T47D (cell line): ENCODE measurements at places on chromosomes 12 and 14.

GRCh38 chr12:27332714-27333402 is at the start of gene BMAL2:
Gene BMAL2, plus strand, starts transcription at chr12:27332836. Its CDS starts 237 bp downstream, at chr12:27333073.
- peak; percentile 53 for DNase-seq

- DNase-seq, result no peak
Measured at GRCh38 chr14:55302367-55303124, 31.3 kb downstream of the FBXO34 start.

- no peak for DNase-seq
Measured at GRCh38 chr12:130909111-130909510, 37.2 kb downstream of the RAN start.

- DNase-seq, result no peak
Measured at GRCh38 chr12:21906919-21907493, 34.2 kb downstream of the ABCC9 start.

DNA sequence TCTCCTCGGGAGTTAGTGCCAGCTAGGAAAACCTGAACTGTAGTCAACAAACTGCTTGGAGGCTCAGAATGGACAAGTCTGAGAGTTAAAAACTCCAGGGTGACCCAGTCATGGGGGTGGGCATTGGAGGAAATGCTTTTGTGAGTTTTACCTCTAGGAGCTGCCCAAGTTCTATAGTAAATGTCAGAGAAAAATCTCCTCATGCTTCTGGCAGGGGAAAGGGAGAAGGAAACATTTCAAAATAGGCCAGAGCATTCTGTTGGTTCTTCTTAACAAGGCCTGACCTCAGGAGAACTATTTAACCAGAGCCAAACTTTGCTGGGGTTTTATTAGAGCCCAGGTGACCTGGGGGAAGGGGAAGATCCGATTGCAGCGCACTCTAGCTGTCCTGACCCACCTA is 12.3 kb downstream of the NINJ2 start:
- peak; percentile 46 for DNase-seq

DNA sequence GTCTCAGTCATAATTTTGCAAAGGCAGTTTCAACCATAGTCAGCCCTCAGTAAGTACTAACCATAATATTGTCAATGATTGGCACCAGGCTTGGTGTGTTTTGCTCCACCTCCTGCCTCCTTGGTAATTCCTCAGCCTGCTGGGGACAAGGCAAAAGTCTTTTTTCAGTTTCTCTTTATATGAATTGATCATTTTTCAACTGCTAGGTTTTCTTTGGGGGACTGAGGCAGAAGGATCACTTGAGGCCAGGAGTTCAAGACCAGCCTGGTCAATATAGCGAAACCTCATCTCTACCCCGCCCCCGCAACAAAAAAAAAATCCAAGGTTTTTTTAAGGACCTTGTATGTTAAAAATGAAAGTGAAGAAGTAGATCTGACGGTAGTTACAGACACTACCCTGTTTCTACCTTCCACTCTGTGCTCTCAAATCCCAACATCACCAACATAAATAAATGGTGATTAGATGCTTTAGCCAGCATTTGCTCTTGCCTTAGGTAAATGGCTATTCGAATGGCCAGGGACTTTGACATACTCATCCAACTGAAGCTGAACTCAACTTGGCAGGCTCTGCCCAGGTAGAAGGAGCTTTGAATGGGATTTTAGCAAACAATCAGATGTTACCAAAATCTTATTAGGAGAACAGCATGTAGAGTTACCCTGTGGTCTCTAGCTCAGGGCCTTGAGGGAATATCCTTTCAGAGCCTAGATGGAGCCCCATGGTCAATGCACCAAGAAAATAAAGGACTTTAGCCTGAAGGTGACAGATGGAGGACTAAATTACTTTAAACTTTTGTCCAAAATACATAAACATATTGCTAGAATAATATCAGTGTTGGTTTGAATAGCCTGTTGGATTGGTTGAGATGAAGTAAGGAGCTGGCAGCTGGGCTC is 126.9 kb upstream of the AMIGO2 start:
- no peak for DNase-seq

- no peak for DNase-seq
Measured at GRCh38 chr12:16599081-16599480, 6.9 kb downstream of the LMO3 start.

DNA sequence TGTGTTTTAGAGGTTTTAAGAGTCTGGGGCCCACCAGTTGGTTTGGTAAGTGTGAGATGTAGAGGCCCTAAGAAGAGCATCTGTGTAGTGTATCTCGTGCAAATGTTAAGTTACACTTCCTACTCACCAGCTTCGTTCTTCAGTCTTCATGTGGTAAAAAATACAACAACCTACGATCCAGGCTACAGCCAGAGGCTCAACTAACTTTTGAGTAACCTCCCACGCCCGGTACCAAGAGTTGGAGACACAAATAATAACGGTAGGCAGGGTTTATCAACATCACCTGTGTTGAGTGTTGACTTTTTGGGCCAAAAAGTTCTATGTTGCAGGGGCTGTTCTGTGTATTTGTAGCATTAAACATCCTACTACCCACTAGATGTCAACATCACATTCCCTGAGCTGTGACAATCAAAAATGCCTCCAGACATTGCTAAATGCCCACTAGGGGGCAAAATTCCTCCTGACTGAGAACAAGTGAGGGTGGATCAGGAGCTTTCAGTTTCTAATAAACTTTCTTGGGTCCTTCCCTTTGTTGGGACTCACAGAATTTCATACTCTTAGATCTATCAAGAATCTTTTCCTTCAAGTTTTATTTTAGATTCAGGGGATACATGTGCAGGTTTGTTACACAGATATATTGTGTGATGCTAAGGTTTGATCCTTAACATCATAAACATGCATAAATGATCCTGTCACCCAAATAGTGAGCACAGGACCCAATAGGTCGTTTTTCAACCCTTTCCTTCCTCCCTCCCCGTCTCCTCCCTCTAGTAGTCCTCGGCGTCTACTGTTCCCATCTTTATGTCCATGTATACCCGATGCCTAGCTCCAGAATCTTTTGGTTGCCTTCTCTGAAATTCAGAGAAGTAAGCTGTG is 94.7 kb downstream of the SLC2A13 start:
- peak; percentile 88 for DNase-seq

DNA sequence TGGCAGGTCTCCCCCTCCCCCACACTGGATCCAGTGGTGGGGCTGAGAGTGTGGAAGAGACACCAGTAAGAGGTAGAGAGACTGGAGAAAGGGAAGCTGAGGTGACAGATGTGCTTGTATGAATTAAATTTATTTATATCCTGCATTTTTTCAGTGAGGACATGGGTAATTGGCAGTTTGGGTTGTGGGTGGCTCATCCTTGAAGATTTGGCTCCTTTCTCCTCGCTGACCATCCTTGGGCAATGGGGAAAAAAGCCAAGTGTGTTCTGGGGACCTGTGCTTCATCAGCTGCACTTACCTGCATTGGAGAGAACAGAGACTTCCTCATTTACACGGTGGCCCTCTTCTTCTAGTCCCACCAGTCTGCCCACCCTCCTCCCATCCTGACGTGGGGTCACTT is 86.4 kb downstream of the RFX4 start:
- DNase-seq, result no peak

- peak; percentile 18 for DNase-seq
Measured at GRCh38 chr14:92199763-92200162, 78.0 kb downstream of the CPSF2 start.

GRCh38 chr14:55874785-55875184 is 243.4 kb upstream of the PELI2 start:
- peak; percentile 30 for DNase-seq

DNA sequence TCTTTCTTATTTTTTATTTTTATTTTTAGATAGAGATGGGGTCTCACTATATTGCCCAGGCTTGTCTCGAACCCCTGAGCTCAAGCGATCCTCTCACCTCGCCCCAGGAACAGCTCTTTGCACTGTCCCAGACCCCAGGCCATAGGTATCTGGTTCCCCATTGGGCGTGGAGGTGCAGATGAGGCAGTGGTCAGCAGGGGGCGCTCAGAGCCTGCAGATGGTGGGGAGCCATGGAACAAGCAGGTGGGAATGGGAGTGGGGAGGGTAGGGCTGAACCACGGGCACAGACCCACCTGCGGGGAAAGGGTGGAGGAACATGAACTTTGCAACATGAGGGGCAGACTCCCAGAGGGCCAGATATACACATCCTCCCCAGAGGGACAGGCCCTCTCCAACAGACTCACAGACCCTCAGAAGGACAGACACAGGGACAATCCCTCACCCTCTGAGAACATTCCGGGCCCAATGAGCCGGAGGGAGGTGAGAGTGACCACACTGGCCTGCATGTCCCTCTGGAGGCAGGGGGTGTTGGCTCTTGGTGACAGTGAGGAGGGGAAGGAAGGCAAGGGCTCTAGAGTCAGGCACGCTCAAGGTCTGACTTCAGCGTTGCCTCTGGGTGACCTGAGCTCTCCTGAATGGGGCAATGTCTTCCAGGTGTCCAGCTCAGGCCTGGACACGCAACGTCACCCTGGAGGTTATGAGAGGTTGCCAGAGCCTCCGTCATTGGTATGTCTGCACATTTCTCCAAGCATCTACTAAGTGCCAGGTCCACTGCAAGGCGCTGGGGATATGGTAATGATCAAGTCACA is 34.9 kb downstream of the KRT80 start:
- DNase-seq, result no peak

- DNase-seq, result no peak
Measured at GRCh38 chr14:21264025-21264801, 5.0 kb downstream of the HNRNPC start.

- DNase-seq, result no peak
Measured at GRCh38 chr14:50198499-50198898, 32.9 kb downstream of the SOS2 start.
